Kidney (tissue), 22 donors: ENCODE measurements at places on chromosomes 5 and 9. TPM values are rescaled to one million over a fixed set of nuclear protein-coding genes. Genes with fewer than 3 reads are reported as not detected.

MELK gene
- total RNA-seq: 1.1 TPM

CCDC171 gene
- 5.1 TPM for total RNA-seq

FIBCD1 gene
- 0.25 TPM for total RNA-seq

LPAR1 gene
- total RNA-seq: 28.2 TPM

UGT3A2 gene
- total RNA-seq: 0.35 TPM

ZBTB43 gene
- 18.8 TPM for total RNA-seq

AFAP1L1 gene
- total RNA-seq: 14.8 TPM

DNA sequence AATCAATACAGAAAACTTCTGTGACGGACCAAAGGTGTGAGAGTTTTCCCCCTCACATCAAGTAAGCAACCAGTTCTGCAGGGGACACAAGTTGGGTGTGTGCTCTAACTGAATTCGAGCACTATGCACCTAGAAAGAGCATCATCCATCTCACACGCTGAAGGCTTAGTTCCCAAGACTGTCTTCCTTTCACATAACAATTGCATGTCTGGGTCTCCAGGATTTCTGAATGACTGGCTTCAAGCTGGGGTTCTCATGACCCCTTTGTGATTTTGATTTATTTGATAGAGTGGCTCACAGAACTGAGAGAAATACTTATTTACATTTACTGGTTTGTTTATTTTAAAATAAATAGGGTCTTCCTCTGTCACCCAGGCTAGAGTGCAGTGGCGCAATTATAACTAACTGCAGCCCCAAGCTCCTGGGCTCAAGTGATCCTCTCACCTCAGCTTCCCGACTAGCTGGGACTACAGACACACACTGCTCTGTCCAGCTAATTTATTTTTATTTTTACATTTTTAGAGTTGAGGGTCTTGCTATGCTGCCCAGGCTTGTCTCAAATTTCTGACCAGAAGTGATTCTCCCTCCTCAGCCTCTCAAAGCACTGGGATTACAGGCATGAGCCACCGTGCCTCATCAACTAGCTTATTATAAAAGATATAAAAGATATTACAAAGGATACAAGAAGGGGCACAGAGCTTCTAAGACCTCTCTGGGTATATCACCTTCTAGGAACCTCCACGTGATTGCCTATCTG is 316.7 kb upstream of the CDH12 start:
- H3K27ac ChIP-seq: no peak overlapping the region
- DNase-seq: no peak
- H3K4me3 ChIP-seq: no peak overlapping the region
- no peaks in the 10 kb centered on the region for H3K4me1 ChIP-seq
- H3K27me3 ChIP-seq: no peaks in the 10 kb centered on the region

- H3K36me3 ChIP-seq: no peaks in the 10 kb centered on the region
- peaks cover 21% of the 10 kb centered on the region for H3K4me1 ChIP-seq
- no peak for DNase-seq
- no peaks in the 10 kb centered on the region for H3K27me3 ChIP-seq
Observed at GRCh38 chr5:10505517-10506095, 58.3 kb upstream of the ANKRD33B start.

GRCh38 chr9:2477755-2478154 is 143.8 kb upstream of the VLDLR start:
- H3K27ac ChIP-seq: no peak overlapping the region
- peaks cover 3% of the 10 kb centered on the region for H3K4me1 ChIP-seq
- H3K27me3 ChIP-seq: no peaks in the 10 kb centered on the region
- DNase-seq: no peak
- H3K4me3 ChIP-seq: no peak overlapping the region

GRCh38 chr5:67346611-67347010 is 150.0 kb upstream of the CD180 start:
- no peak overlapping the region for H3K27ac ChIP-seq
- no peak overlapping the region for H3K4me3 ChIP-seq
- no peaks in the 10 kb centered on the region for H3K4me1 ChIP-seq
- no peaks in the 10 kb centered on the region for H3K36me3 ChIP-seq
- no peak for DNase-seq

- H3K27ac ChIP-seq: no peak overlapping the region
- no peaks in the 10 kb centered on the region for H3K4me1 ChIP-seq
- H3K27me3 ChIP-seq: no peaks in the 10 kb centered on the region
Observed at GRCh38 chr5:180102636-180103035, 31.1 kb upstream of the RNF130 start.

DNA sequence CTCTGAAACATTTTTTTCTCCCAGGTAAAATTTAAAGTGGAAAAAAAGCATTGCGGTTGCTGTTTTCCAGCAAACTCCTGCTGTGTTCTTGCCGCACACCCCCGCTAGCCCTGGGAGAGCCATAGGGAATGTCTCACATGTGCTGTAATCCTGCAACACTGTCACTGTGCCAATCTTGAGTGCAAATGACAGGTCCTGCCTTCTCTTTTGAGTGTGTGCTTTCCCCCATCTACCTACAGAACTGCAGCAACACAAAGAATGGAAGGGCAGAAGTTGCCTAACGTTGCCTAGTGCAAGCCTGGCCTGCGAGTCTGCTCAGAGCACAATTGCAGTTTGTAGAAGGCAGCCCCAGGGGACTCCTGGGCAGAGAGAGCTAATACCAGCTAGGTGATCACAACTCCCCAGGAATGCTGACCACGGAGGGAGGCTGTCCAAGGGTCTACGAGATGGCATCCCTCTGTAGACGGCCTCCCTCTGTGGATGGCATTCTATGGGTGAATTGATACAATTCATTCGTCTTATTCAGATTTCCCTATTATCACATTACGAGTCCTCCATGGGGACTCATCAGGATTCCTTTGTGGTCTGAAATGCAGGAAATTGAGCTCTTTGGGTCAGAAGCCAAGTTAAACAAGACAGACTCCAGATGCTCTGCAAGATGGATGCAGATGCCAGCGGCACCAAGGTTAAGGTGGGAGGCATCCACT is 172.6 kb upstream of the S1PR3 start:
- H3K27ac ChIP-seq: no peak overlapping the region
- peak; percentile 69 for DNase-seq
- no peaks in the 10 kb centered on the region for H3K27me3 ChIP-seq
- H3K4me1 ChIP-seq: peaks cover 2% of the 10 kb centered on the region

- H3K36me3 ChIP-seq: no peaks in the 10 kb centered on the region
- H3K4me1 ChIP-seq: no peaks in the 10 kb centered on the region
- no peak for DNase-seq
- H3K27me3 ChIP-seq: no peaks in the 10 kb centered on the region
- H3K27ac ChIP-seq: no peak overlapping the region
- H3K4me3 ChIP-seq: no peak overlapping the region
Observed at GRCh38 chr5:76601470-76601869, 21.7 kb downstream of the F2RL2 start.

DNA sequence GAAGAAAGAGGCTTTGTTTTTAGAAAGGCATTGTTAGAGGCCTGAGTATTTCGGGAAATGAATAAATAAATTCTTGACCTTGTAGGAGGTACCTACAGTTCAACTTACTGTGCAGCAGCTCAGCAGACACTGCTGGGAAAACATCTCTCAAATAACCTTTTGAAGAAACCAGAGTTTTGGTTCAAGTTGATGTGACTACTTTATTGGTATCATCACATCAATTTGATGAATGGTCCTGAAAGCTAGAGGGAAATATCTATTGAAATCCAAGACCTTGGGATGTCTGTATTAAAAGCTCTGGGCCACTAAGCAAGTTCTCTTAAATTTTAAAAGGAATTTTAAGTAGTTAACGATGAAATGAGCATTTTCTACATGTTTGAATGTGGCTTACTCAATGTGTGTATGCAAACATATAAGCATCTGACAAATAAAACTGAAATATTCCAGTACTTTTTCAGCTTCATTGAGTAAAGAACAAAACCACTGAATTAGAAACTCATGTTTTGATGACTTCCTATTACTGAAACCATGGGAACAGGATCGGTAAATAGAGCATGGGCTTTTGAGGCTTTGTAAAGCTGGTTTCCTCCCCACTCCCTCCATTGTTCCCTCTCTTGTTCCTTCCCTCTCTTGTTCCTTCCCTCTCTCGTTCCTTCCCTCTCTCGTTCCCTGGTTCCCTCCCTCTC is 36.7 kb downstream of the SLC27A6 start:
- H3K4me3 ChIP-seq: no peak overlapping the region
- peak; percentile 77 for DNase-seq
- H3K4me1 ChIP-seq: no peaks in the 10 kb centered on the region
- H3K27ac ChIP-seq: no peak overlapping the region
- no peaks in the 10 kb centered on the region for H3K36me3 ChIP-seq

DNA sequence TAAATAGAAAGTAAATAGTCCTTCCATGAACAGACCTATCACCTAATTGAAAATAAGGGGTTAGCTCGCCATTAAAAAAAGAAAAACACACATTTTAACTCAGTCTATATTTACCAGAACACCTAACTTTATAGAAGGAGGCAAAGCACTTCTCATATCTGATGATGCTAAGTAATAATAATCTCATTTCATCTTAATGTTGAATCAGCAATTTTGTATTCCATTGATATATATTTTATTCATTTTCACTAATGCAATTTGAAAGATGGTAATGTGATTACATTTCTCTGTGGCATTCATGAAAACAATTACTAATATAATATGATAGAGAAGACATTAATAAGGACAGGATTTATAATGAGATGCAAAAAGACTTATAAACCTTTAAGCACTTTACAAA is 276.7 kb downstream of the BNC2 start:
- H3K4me1 ChIP-seq: no peaks in the 10 kb centered on the region
- no peaks in the 10 kb centered on the region for H3K27me3 ChIP-seq
- no peak overlapping the region for H3K4me3 ChIP-seq
- no peak for DNase-seq

GRCh38 chr5:6252581-6252980 is 125.8 kb downstream of the MED10 start:
- H3K27me3 ChIP-seq: no peaks in the 10 kb centered on the region
- H3K27ac ChIP-seq: no peak overlapping the region
- H3K4me1 ChIP-seq: no peaks in the 10 kb centered on the region
- no peaks in the 10 kb centered on the region for H3K36me3 ChIP-seq
- H3K4me3 ChIP-seq: no peak overlapping the region

DNA sequence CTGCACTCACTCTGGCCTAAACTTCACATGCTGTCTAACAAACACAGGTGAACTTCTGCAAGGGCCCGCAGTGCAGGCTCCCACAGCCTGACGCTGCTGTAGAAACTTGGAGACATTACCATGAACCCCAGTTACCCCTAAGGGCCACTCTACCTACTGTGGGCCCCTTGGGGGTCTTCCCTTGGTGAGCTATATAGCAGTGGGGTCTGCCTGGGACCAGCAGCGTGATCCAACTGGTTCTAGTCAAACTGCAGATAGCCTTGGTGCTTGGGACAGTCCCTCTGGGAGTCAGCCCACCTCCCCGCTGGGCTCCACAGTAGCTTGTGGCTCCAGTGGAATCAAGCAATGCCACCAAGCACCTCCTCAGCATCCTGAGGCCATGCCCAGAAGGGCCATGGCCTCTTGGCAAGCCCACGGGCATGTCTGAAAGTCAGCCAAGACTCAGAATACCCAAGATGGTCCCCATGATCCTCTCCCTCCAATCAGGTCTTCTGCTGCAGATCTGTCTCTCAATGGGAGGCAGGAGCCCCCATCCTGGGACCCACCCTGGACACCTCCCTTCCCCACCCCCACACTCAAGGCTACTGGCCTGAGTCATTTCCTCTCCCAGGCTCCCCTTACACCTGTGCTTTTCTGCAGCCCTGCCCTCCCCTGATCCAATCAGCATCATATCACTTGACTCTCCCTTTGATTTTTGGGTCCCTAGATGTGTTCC is 230.0 kb upstream of the IRX1 start:
- H3K4me1 ChIP-seq: no peaks in the 10 kb centered on the region
- no peak for DNase-seq
- no peaks in the 10 kb centered on the region for H3K36me3 ChIP-seq
- H3K4me3 ChIP-seq: no peak overlapping the region

DNA sequence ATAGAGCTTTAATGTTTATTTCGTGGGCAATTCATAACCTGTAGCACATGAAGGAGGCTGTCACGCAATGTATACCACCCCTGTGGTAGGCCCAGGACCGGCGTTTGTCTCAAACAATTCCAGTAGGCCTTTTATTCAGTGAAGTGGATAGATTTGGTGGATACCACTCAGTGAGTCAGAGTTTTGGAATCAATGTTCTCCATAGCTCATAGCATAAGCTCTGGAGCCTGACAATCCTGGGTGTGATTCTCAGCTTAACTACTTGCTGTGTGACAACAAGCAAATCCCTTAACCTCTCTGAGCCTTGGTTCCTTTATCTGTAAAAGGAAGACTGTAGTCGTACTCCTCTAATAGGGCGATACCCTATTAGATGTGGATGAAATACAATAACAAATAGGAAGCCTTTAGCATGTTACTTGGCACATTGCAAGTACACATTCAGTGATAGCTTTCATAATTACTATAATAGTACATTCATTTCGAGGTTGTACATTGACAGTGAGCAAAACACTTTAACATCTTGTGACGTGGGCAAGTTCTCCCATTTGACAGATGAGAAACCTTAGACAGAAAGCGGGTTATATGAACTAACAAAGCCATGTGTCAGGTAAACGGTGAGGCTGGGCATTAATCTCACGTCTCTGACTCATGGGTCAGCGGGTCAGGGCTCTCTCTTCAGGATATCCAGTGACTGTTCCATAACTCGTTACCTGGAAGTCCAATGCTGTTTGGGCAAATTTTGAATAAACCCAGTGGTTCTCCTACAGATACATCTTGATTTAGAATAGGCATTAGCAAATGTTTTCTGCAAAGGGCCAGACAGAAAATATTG is 130.8 kb downstream of the C9orf152 start:
- H3K4me3 ChIP-seq: no peak overlapping the region
- no peaks in the 10 kb centered on the region for H3K36me3 ChIP-seq
- H3K27ac ChIP-seq: no peak overlapping the region
- DNase-seq: no peak
- H3K27me3 ChIP-seq: no peaks in the 10 kb centered on the region

DNA sequence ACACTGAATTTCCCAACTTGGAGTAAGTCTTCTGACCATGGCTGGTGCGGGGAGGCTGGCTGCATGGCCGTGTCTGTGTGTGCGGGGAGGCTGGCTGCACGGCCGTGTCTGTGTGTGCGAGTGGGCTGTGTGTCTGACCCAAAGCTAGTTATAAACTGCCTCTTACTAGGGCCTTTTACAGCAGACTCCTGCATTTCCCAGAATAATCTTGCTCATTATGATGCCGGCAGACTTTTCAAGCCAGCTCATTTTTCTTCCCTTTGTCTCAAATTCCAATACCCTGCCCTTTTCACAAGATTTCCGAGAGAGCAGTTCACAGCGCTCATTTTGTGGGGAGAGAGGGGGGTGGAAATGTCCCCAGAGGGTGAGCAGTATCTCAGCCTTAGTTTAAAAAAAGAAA is 470.7 kb upstream of the BRINP1 start:
- no peak overlapping the region for H3K27ac ChIP-seq
- no peaks in the 10 kb centered on the region for H3K27me3 ChIP-seq
- no peaks in the 10 kb centered on the region for H3K4me1 ChIP-seq
- no peak overlapping the region for H3K4me3 ChIP-seq

GRCh38 chr9:106961623-106962022 is 98.7 kb downstream of the ZNF462 start:
- no peaks in the 10 kb centered on the region for H3K27me3 ChIP-seq
- H3K27ac ChIP-seq: no peak overlapping the region
- DNase-seq: no peak

DNA sequence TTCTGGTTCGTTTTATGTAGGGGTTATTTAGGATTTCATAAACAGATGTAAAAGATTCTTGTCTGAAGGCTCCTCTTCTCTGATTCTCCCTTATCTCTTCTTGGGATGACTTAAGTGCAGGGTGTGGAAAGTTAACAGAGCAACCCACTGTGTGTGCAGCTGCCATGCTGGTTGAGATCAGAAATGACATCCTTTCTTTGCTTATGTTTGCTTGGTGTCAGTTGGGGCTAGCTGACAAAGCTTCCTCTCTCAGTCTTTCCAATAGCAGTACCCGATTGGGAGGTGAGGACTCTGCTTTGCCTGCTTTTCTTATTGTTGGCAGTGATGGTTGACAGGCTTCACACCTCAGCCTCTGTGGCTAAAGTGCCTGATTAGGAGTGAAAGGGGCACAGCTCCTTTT is 26.5 kb downstream of the OGN start:
- no peaks in the 10 kb centered on the region for H3K36me3 ChIP-seq
- no peaks in the 10 kb centered on the region for H3K4me1 ChIP-seq
